ENCODE measurements at places on chromosomes 5 and 9.

DNA sequence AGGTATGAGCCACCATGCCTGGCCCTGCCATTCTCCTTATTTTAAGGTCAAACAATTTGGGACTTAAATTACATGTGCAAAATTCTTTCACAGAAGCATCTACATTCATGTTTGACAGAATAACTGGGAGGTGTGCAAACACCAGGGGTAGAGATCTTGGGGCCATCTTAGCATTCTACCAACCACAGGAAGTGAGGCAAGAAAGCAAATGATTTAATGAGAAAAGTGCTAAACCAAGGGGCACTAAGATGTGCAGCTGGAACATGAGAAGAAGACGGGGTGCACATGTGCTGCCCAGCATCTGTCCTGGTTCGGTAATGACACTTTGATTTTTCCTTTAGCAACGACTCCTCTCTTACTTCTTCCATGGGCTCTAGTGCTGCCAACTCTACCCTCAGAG lies 1.2 kb upstream of the F12 start:
- DNase-seq: no peak

- no peak for DNase-seq
These were observed 12.6 kb downstream of the PDE6A start for GRCh38 chr5:149931992-149932436.

DNA sequence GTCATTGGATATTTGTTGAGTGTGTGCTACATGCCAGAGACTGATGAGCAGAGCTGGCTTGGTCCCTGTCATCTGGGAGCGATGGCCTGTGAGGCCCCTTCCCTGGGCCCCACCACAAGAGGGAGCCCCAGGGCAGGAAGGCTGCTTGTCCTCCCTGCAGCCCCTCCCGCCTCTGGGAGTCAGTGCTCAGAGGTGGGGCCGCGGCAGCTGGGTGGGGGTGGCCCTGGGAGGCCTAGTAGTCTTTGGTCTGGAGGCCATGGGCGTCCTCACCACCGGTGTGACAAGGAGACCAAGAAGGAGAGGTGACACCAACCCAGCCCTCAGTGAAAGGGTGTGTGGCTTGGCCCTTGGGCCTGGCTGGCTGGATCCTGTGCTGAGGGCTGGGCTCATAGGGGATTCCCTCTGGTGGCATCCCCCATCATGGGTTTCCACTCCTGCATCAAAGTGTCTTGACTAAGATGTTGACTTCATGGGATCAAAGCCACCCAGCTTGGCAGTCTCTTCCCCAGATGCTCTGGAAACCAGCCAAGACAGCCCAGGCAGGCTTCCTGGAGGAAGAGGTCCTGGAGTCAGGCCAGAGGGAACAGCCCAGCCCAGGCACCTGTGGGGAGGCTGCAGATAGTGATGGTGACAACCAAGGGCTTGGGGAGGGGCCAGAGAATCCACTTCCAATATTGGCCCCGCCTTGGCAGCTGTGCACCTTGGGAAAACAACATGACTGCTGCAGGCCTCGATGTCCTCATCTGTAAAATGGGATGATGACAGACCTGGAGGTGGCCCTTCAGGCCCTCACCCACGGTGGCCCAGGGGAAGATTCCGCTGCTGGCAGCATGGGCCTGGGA lies 166.7 kb downstream of the GAPVD1 start:
- no peak for DNase-seq

DNA sequence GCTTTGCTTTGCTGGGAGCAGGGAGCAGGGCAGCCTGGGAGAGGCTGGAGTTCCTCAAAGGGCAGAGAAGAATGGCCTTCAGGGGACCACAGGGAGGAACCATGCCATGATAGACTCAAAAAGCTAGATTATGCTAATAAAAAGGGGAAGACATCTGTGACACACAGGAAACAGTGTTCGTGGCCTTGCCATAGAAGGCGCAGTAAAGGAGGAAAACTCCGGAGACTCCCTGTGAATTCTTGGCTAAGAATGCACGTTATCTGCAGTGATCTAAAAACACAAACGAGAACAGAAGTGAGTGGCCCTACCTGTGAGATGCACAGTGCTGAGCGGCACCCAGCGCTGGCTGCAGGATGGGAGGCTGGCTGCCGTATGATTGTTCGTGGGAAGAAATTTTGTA lies 15.9 kb upstream of the LTC4S start:
- DNase-seq: no peak

GRCh38 chr9:121194730-121195129 lies 6.9 kb downstream of the RAB14 start:
- no peak for DNase-seq

DNA sequence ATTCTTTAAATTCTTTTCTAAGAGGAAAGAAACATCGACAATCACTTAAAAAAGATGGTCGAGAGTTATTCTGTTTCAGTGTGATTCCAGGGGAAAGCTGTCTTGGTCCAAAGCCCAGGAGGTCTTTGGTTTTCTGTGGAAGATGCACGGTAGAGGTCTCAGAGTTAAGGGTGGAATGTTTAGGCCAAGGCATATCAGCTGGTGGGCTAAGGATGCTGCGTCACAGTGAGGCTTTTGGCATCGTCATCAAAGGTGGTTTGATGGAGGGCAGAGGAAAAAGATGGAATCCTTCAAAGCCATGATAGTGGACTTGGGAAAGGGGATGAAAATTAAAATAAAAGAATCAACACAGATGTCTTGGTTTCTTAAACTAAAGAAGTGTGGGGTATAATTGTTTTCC lies 137.3 kb upstream of the ANKH start:
- no peak for DNase-seq

DNA sequence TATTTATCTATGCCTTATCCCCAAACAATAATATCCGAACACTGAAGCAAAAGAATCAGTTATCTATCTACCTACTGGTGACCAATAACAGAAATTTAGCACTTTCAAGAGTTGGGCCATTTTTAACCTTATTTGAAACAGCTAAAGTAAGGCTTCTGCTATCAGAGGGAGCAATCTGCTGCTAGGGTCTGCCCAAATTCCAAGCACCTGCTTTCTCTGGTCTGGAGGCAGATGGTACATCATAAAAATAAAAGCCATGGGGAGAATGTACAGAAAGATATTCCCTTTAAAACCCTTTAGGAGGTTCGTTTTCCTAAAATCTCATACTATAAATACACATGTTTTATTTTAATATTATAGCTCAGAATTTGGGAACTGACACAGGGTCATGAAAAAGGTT lies 37.7 kb upstream of the ARSB start:
- no peak for DNase-seq
